ENCODE measurements at places on chromosomes 4 and X.
A peak's percentile ranks its signal among the peaks of the same experiment; 100 is the strongest.

DNA sequence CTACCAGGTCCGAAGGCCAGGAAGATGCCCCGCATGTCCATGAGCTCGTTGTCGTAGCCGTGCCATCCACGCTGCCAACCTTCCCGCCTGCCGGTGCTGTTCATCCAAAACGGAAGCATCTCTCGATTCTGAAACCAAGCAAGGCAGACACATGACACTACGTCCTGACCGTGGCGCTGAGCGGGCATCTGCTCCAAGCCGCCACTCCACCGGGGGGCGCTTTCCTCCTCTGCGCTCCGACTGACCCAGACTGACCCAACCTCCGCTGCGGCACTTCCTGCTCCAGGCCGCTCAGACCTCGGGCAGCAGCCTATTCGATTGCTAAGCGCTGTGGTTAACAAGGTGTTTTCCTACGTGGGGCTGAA is 120.5 kb downstream of the ENPP6 start:
- peak; percentile 29 for DNase-seq

DNA sequence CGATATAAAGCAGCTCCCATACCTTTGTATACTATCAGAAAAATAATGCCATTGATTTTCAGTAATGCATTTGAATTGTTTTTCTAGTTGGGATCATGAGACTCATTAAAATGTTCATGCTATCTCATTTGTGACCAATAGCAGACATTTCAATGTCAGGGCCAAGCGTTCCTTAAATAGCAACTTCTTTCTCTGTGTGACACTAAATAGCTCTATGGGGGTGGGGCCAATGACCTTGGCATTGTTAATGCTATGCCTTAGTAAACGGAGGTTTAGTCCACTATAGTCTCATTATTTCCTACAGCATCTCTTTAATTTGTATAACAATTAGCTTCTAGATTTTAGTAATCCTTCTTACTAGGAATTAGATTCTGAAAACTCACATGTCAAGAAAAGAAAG is 48.6 kb upstream of the ARHGAP24 start:
- DNase-seq, result no peak

- DNase-seq, result no peak
Measured at GRCh38 chr4:26632916-26633315, 49.0 kb downstream of the TBC1D19 start.

DNA sequence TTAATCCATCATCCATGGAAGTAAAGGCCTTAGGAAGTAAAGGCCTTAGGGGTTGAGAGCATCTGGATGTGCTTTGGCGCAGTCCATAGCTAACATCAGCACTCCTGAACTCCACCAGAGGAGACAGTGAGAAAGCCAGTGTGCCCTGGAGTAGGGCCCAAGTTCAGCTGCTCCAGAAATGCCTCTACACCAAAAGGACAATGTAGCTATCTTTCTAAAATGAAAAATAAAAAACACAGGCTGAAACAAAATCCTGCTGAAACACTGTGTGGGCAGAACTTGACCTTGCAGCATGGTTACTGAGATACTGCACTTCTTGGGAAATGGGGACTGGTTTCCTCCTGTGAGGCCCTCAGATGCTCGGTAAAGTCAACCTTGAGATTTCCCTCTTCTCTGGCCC is 29.3 kb downstream of the SH3RF1 start:
- no peak for DNase-seq

- DNase-seq, result peak; percentile 70
Measured at GRCh38 chr4:154491341-154492271, at the start of gene DCHS2. Gene DCHS2 (minus strand): TSS chr4:154491799. CDS start chr4:154491355, 444 bp downstream.

GRCh38 chrX:110924871-110925270 is 129.3 kb upstream of the CHRDL1 start:
- no peak for DNase-seq

- no peak for DNase-seq
Measured at GRCh38 chr4:2964706-2965258, 1.4 kb downstream of the GRK4 start.

DNA sequence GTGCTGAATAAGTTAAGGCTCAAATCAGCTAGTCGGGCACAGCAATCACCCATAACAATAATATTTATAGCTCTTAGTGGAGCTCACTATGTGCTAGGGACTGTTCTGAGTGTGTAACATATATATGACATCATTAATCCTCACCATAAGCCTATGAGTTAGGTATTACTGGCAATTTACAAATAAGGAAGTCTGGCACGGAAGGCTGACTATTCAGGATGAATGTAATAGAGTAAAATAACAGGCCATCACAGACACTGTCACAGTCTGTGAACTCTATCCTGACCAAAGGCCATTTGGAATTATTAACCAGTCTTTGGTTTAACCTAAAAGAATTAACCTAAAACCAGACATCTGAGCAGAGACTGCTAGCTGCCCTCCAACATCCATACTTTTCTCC is 119.3 kb downstream of the C4orf51 start:
- no peak for DNase-seq

GRCh38 chr4:155552180-155552579 is 114.5 kb upstream of the GUCY1A1 start:
- no peak for DNase-seq

DNA sequence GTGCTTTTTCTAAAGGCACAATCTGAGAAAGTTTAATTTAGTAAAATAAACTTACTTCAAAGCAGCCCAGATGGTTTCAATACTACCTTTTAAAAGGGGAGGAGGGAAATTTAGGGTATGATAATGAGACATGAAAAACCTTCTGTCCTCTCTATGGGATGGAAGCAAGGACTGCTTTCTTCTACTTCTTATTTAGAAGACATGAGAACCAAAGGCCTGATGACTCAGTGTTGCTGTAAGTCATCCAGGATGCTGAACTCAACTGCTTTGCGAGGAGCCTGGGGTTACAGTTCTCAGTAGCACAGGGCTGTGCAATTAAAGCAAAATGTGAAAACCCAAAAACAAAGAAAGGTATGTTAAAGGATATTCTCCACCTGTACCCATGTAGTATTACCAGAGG is 140.8 kb upstream of the EDNRA start:
- DNase-seq, result no peak

DNA sequence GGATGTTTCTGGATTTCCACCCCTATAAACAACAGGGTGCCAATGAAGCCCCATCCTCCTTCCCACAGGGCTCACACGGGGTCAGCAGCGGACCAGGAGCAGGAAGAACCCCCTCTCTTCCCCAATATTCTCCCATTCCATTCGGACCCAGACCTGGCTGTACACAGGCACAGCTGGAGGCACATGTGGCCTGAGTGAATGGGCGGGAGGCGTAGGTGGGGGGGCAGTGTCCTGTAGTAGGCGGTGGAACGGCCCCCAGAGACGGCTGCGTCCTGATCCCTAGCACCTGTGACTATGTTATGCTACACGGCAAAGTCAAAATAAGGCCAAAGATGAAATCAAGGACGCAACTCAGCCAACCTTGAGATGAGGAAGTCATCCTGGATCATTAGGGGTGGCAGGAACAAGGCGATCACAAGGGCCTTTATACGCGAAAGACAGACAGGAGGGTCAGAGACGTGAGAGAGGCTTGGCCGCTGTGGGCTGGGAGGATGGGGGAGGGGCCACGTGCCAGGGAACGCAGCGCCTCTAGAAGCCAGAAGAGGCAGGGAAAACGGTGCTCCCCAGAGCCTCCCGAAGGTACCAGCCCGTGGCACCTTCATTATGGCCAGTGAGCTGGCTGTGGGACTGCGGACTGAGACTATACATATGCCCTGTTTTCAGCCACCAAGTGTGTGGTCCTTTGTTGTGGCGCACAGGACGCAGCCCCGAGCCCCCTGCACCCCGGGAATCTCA is 75.6 kb downstream of the WFS1 start:
- DNase-seq, result no peak

- no peak for DNase-seq
Measured at GRCh38 chr4:95761426-95761825, 78.5 kb upstream of the PDHA2 start.

DNA sequence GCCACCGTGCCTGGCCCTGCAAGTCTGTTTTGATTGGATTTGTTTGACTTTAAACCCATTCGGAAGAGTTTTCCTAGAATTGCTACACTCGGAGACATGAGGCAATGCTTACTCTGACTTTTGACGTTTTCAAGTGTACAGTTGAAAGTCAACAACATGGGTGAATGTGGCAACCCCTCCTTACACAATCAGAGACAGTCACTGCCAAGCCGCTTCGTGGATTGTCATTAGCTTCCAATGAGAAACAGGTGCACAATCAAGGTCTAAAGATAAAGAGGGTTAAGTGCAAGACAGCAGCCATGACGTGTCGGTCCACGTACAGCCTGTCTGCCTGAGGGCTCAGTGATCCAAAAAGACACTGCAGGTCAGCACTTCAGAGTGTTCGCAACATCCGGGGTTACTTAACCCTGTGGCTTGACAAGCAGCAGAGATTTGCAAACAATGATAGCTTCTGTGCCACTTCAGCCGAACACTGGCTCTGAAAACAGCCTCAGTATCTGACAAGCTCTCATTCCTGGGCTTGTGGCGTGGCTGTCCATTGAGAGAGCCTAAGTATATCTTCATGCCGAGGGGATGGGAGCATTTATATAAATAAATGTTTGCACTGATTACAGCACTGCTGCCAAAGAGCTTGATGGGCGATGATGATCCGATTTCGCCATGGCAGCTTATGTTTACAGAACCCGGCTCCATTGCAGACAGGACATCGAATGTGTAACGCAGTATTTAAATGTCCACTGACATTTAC is 180.0 kb downstream of the DHRSX start:
- peak; percentile 30 for DNase-seq

GRCh38 chr4:186096681-186097165 is 7.8 kb upstream of the FAM149A start:
- no peak for DNase-seq

DNA sequence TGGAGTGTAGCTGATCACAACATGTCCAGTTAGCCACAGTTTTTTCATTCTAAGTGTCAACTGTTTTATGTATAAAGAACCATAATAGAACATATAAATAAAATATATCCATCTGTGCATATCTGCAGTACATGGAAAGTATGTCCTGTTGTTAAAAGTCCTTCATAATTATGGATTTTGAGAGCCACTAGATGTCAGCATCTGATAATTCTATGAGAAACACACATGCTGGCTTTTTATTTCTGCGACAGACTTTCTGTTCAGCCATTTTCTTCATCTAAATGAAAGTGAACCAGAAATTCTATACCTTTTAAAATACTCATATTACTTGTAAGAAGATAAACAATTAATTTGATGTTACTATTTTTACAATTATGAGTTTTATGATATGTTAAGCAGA is 251.5 kb downstream of the GPM6A start:
- DNase-seq, result no peak

- DNase-seq, result no peak
Measured at GRCh38 chr4:181017038-181017437, 1226.2 kb upstream of the TENM3 start.

DNA sequence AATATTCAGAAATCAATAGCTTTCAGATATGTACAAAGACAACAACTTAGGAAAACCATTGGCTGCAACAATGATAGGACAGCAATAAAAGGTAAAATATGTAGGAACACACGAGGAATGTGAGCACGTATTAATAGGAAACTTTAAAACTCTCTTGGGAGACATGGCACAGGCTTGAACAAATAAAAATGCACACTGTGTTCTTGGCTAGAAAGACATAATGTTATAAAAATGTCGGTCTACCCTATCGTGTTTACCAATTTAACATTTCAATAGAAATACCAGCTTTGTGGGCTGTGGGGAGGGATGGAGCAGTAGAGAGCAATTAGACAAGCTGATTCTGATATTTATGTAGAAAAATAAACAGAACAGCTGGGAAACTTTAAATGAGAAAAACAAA is 69.0 kb upstream of the FAM9B start:
- DNase-seq, result no peak

GRCh38 chrX:109600237-109600651 is 24.7 kb downstream of the KCNE5 start:
- DNase-seq, result no peak

- no peak for DNase-seq
Measured at GRCh38 chr4:97317201-97317600, 826.1 kb downstream of the STPG2 start.

DNA sequence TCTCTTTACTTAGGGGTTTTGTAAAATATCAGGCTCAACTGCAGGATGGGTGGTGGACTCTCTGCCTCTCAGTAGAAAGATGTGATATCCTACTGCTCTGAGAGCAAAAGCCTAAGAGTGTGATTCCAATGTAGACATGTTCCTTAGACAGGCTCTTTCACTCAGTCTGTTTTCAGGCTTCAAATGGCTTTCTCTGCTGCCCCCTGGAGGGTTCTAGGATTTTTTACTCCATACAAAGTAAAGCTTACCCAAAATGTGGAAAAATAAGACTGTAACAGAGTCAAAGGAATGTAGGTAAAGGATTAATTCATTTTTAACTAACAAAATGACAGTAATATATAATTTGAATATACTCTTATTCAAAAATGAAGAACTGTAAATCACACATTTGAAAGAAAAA is 32.1 kb downstream of the ZGRF1 start:
- peak; percentile 60 for DNase-seq

DNA sequence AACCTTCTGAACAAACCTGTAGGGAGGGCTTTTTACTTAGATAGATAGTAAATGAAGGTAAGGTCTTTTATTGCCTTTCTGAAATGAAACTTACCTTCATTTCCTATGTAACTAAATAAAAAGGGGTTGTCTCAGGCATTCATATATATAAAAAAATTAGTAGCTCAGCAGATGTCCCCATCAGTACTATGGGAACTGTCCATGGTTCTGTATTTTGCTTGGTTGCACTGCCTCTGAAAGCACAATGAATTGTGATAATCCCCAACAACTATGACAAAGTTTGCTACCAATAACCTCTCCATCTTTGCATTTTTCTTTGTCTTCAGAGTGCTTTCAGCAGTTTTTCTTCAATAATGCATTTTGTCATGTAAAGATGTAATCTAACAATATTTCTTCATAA is 222.4 kb downstream of the SLIT2 start:
- no peak for DNase-seq

- peak; percentile 75 for DNase-seq
Measured at GRCh38 chrX:119503484-119503861, 35.2 kb downstream of the SLC25A5 start.

GRCh38 chr4:39046249-39046648 is 14.0 kb upstream of the TMEM156 start:
- no peak for DNase-seq

DNA sequence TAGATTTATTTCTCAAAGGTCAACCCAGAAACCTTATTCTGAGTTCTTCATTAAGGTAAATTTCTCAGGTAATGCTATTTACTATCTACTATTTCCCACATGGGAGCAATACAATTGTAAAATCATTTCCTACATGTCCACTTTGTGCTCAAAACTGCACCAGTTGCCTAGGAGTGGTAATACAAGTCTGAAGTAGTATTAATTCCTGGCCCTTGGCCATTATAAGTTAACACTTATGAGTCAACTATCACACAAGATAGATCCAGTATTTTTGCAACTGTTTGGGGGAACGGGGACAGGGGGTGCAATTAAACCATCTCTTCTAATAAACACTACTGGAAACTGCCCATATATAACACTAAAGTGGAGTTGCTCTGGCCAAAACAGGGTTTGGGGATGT is 48.9 kb downstream of the ACSL4 start:
- no peak for DNase-seq

GRCh38 chrX:115632455-115632854 is 71.5 kb downstream of the PLS3 start:
- no peak for DNase-seq

Measured in mucosa of gallbladder (tissue), 1 donor.